Fibroblast of skin of right biceps (primary cell): ENCODE measurements at places on chromosomes 11 and 22.

DNA sequence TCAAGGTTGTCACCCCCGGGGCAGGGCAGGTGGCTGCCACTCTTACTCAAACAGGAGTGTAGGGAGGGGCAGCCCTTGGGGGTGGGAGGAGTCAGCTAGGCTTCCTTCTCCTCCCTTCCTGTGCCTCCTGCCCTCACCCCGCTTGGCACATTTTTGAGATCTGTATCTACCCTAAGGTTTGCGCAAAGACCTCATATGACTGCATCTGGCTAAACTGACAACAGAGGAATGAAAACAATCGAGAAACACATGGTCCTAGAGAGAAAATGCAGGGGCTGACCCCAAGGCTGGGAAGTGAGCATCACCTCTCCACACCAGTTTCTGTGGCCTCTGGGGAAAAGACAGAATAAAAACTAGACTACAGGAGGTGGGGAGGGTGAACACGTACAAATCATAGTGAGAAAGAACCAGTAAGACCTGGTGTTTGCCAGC, 28.1 kb downstream of the IGSF9B start:
- DNase-seq, result no peak

- no peak for DNase-seq
These were observed 18.9 kb downstream of the VSTM5 start for GRCh38 chr11:93831343-93832127.

GRCh38 chr11:47599902-47600301, 5.7 kb upstream of the C1QTNF4 start:
- DNase-seq, result no peak

DNA sequence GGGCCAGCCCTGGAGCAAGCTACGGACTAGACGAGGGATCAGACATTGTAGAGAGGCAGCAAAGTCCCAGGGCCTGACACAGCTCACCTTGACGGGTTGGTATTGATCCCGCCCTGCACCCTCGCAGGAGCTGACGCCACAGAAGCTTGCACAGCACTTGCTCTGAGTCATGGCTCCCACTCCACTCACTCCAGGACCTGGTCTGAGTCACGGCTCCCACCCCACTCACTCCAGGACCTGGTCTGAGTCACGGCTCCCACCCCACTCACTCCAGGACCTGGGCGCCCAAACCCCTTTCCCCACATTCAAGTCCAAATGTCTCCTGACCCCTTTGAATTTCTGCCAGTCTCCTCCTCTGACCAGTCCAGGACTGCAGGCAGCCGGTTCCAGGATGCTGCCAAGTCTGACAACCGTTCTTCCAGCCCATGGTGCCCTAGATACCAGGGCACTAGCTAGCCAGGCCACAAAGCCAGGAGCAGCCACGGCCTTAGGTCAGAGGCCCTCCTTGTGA, 6.0 kb upstream of the PNPLA5 start:
- peak; percentile 42 for DNase-seq

DNA sequence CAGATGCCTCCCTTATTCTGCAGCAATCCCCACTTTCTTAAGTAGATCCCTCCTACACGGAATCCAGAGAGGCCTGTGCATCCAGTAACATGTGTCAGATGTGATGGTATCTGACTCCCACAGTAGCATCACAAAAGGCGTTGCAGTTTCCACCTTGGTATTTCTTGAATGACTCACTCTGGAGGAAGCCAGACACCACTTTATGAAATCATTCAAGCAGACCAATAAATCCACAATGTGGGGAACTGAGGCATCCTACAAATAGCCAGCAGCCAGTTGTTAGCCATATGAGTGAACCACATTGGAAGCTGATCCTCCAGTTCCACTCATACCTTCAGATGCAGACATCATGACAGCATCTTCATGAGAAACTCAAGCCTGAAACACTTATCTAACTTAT, 798.1 kb downstream of the OPCML start:
- DNase-seq, result peak; percentile 99

DNA sequence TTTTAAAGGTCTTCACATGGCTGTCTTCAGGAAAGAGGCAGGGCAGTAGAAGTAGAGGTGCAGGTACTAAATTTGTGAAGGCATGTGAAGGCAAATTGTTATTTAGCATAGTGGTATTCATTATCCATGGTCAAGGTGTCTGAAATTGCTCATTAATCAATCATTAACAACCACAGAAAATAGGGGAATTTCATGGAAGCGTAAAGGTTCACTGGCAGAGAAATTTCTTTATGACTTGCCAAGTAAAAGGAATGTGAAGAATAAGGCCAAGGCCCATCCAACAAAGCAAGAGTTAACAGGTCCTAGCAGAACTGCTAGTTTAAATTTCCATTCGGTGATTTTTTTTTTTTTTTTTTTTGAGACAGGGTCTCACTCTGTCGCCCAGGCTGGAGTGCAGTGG, 59.0 kb downstream of the RSF1 start:
- DNase-seq, result no peak

GRCh38 chr22:36386900-36387708, 663 bp downstream of the MYH9 start:
- no peak for DNase-seq

DNA sequence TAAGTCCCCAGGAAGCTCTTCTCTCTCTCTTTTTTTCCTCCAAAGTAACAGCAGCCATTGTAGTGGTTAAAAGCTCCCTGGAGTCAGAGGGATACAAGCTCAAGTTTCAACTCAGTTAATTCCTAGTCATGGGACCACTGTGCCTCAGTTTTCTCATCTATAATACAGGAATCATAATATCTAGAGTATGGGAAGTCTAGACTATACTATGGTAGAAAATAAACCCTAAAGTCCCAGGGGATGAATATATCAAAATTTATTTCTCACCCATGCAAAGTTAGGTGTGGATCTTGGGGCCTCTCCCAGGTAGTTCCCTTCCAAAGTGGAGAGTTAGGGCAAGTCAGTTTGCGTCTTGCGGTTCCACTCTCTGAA, 33.7 kb downstream of the C11orf58 start:
- no peak for DNase-seq

DNA sequence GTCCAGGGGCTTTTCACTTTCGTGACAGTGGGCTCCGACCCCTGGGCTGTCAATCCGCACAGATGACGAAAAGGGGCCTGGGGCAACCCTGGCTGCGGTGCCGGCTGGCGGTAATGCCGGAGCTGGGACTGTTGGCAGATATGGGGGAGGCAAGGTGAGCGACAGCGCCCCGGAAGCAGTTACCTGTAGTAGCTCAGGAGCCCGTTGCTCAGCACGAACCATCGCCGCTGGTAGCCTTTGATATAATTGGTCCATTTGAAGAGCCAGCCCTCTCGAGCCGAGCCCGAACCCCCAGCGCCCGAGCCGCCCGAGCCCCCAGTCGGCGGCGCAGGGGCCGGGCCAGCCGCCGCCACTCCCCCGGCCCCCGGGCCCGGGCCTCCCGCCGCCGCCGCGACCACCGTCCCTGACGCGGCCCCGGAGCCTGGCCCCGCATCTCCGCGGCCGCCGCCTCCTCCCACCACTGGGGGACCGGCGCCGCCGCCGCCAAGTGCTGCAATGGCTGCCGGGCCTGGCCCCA, 396 bp downstream of the OSBP start:
- no peak for DNase-seq

- DNase-seq, result peak; percentile 75
These were observed 186.6 kb downstream of the ADAMTS15 start for GRCh38 chr11:130634961-130635473.

DNA sequence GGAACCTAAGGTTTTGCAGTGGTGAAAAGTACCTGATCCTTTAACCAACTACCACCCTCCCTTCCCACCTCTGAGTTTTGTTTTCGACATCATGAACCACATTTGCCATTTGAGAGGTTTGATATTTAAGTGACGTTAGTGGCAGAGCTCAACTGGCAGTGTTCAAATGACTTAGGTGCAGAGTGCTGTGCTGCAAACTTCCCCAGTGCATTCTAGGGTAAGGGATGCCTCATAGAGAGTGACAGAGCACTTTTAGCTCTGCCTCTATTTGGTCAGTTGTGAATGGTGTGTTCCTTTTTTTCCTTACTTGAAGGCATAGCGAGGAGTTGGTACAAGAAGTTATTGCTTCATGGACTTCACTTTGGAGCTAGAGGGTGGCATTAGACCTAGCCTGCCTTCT, 9.4 kb downstream of the BMAL1 start:
- no peak for DNase-seq

GRCh38 chr11:4048340-4048739, 46.3 kb upstream of the RRM1 start:
- no peak for DNase-seq

GRCh38 chr11:123000721-123001120, 19.1 kb upstream of the BSX start:
- no peak for DNase-seq

GRCh38 chr11:113048820-113049768, 87.9 kb downstream of the NCAM1 start:
- peak; percentile 90 for DNase-seq

DNA sequence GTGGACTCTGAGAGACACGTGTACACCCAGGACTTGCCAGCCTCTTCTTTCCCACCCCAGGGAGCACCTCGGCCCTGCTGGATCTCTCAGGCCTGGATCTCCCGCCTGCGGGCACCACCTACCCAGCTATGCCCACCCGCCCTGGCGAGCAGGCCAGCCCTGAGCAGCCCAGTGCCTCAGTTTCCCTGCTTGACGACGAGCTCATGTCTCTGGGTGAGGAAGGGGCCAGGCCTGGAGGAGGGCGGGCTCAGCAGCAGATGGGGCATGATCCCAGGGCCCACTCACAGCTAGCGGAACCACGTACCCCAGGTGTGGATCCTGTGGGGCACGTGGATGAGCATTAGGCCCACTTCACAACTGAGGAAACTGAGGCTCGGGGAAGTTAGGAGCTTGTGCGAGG, 13.7 kb upstream of the SH3BP1 start:
- DNase-seq, result no peak

GRCh38 chr11:78820741-78821140, 246.1 kb upstream of the NARS2 start:
- DNase-seq, result no peak

GRCh38 chr11:40986320-40986719, 473.1 kb downstream of the LRRC4C start:
- no peak for DNase-seq

GRCh38 chr22:38172832-38173640, 8.6 kb downstream of the PLA2G6 start:
- no peak for DNase-seq

- DNase-seq, result no peak
These were observed 3.5 kb downstream of the KLHDC7B start for GRCh38 chr22:50548921-50549790.

DNA sequence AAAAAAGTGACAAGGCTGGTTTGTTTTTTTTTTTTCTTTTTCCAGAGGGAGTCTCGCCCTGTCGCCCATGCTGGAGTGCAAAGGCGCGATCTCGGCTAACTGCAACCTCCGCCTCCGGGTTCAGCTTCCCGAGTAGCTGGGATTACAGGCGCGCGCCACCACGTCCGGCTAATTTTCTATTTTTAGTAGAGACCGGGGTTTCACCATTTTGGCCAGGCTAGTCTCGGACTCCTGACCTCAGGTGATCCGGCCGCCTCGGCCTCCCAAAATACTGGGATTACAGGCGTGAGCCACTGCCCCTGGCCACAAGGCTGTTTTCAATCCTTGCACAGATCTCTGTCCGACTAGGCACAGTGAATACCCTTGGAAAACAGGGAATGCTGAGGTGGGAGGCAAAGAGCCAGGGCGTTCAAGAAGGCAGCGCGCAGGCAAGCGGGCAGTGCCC, 566 bp downstream of the ATP6V1E1 start:
- no peak for DNase-seq

- peak; percentile 23 for DNase-seq
These were observed 71.8 kb upstream of the PARVG start for GRCh38 chr22:44108806-44109385.

- DNase-seq, result peak; percentile 48
These were observed 42.5 kb downstream of the ATG16L2 start for GRCh38 chr11:72856551-72857345.

GRCh38 chr11:134231958-134232659, 7.6 kb downstream of the VPS26B start:
- no peak for DNase-seq

- DNase-seq, result no peak
These were observed 49.5 kb downstream of the ZNF280B start for GRCh38 chr22:22458896-22459588.

GRCh38 chr11:103215812-103216211, 106.6 kb downstream of the DYNC2H1 start:
- DNase-seq, result no peak

DNA sequence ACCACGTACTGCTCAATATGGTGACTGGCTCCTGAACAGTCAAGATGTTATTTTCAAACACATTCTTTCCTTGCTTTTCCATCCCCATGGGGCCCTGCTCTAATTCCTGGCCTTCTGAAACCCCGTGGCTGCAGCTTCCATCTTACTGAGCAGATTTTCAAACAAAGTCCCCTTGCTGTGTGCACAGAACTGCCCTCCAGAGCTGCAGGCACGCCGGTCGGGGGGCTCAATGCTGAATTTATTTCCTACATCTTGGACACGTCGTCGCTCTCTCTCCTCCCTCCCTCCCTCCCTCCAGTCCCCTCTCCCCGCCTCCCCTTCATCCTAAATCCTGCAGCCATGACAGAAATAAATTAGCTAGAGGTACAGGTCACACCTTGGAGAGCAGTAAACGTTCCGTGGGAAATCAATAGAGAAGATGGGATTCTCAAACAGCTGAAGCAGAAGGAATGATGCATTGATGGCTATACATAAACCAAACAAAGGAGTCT, 243.1 kb upstream of the BLID start:
- DNase-seq, result no peak

- no peak for DNase-seq
These were observed 131.2 kb upstream of the B3GAT1 start for GRCh38 chr11:134543241-134543640.

GRCh38 chr11:76987203-76987602, 47.0 kb upstream of the B3GNT6 start:
- no peak for DNase-seq

DNA sequence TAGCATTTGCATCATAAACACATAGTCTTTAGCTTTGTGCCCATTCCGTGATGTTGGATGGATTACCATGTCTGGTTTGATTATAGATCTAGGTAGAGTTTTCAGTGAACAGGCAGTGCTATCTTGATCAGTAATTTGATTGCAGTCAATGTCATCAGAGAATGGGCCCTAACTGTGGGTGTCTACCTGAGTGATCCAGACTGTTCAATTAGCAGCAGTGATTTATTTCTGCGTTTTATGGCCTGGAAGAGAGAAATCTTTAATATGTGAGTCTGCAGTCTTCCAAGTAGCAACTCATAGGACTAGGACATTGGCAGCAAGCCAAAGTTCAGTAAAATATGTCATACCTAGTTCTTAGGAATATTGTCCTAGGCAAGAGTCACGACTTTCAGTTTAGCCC, 80.3 kb downstream of the CASP12 start:
- peak; percentile 3 for DNase-seq

- no peak for DNase-seq
These were observed 17.7 kb downstream of the ZC3H12C start for GRCh38 chr11:110110854-110111253.

GRCh38 chr11:77223797-77224196, 77.7 kb downstream of the GDPD4 start:
- DNase-seq, result no peak

- no peak for DNase-seq
These were observed 30.3 kb downstream of the KREMEN1 start for GRCh38 chr22:29103121-29103520.

GRCh38 chr11:129929721-129930120, 34.3 kb upstream of the NFRKB start:
- DNase-seq, result no peak

GRCh38 chr11:117199053-117199915, at the start of gene TAGLN:
TSS of gene TAGLN (plus strand) at chr11:117199370. CDS start at chr11:117203014, 3,644 bp downstream.
- peak; percentile 99 for DNase-seq

- peak; percentile 89 for DNase-seq
These were observed 23.1 kb upstream of the MICAL2 start for GRCh38 chr11:12087075-12088004.
